ENCODE measurements at places on chromosomes 5 and 9. TPM values are rescaled to one million over a fixed set of nuclear protein-coding genes. Genes with fewer than 3 reads are reported as not detected.

Gene GABBR2
- total RNA-seq = not detected

Gene HMCN2
- total RNA-seq = 8.2 TPM

Gene PCDHGA5
- 8.3 TPM for total RNA-seq

Gene NTNG2
- total RNA-seq = 0.28 TPM

GRCh38 chr9:106753155-106753671, 109.8 kb upstream of the ZNF462 start:
- H3K27ac ChIP-seq = no peak overlapping the region
- H3K36me3 ChIP-seq = no peaks in the 10 kb centered on the region
- no peak overlapping the region for H3K4me3 ChIP-seq

DNA sequence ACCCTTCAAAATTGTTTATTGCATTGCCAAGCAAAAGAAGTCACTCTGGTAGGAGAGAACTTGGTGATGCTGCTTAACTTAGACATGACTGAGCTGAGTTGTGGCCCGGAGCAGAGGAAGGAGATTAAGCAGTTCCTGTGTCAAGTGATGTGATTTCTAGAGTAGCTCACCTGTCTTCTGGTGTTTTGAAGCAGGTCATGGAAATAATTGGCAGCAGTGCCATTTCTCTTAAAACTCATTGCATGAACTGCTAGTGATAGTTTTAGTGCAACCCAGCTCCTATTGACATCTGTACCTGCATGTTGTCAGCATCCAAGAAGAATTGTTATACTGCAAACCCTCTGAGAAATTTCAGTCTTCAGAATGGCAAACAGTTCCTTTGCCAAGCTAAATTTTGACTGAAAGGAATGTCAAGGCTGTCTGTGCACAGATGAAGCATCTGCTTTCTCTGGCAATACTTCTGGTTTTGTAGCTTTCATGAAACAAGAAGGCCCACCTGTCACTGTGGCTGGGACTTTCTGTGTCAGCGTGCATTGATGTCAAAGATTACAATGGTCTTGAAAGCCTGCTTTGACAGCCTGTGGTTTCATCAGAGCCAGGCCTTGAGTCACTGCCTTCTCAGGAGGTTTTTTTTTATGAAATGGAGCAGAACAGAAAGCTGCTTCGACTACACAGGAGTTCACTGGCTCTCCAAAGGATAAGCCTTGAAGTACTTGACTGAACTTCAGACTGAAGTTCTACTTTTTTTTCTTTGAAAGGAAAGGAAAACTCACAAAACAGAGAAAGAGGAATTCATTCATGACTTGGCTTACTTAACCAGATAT, 90.6 kb downstream of the RALGPS1 start:
- no peak overlapping the region for H3K27ac ChIP-seq
- H3K27me3 ChIP-seq = no peaks in the 10 kb centered on the region
- H3K36me3 ChIP-seq = no peaks in the 10 kb centered on the region
- peaks cover 12% of the 10 kb centered on the region for H3K4me1 ChIP-seq

DNA sequence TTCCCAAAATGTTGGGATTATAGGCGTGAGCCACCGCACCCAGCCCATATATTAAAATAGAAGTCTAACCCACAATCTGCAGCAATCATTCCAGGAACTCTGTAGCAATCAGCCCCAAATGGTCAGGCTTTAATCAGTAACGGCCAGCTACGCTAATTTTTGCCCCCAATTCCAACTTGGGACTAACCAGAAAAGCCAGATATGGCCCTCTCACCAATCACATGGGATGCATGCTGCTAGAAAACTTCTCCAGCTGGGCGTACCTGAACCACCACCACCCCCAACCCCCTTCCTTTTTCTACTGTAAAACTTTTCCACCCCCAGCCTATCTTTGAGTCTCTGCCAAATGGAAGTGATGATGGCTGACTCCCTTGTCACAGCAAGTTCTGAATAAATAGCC, 4.1 kb downstream of the SUSD1 start:
- H3K27me3 ChIP-seq = peaks cover 7% of the 10 kb centered on the region
- no peak overlapping the region for H3K27ac ChIP-seq
- no peak overlapping the region for H3K4me3 ChIP-seq
- no peaks in the 10 kb centered on the region for H3K36me3 ChIP-seq
- no peak for DNase-seq

- peak overlapping the region; percentile 98 for H3K27ac ChIP-seq
- no peaks in the 10 kb centered on the region for H3K36me3 ChIP-seq
- peak overlapping the region; percentile 83 for H3K4me3 ChIP-seq
- H3K27me3 ChIP-seq = no peaks in the 10 kb centered on the region
- peak; percentile 85 for DNase-seq
Observed at GRCh38 chr9:100427366-100428263, 672 bp downstream of the MSANTD3 start.
